GM06990 (cell line): ENCODE measurements at places on chromosomes 1 and 21.

- DNase-seq = no peak
Observed at GRCh38 chr1:22111620-22112019, 31.3 kb downstream of the WNT4 start.

DNA sequence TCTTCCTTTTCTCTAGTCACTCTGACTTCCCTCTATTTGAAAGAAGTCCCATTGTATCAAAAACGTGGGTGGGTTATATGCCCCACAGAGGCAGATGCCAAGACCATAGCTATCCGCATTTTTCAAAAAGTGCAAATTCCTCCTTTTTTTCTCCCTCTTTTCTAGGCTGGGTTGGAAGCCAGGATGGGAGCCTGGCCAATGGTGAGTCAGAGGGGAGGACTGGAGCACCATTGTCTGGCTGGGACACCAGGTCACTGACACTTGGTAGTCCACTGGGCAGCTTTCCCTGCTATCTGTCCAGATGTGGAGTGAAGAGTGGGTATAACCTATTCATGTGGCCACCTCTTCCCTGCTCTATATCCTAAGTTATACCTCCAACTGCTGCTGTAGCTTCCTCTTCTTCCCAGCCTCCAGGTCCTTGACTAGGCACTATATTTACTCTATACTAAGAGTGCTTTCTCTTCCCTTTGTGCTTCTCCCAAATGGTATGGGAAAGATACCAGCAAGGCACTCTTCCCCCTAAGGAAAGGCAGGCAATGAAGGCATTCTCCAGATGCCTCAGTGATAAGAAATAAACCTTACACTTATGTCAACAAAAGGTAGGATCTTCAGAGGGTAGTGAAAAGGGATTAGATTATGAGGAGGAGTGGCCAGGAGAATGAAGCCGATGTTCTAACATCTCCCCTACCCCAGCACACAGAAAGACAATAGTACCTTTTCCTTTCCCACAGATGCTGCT is 12.9 kb downstream of the PI4KB start:
- DNase-seq = no peak

DNA sequence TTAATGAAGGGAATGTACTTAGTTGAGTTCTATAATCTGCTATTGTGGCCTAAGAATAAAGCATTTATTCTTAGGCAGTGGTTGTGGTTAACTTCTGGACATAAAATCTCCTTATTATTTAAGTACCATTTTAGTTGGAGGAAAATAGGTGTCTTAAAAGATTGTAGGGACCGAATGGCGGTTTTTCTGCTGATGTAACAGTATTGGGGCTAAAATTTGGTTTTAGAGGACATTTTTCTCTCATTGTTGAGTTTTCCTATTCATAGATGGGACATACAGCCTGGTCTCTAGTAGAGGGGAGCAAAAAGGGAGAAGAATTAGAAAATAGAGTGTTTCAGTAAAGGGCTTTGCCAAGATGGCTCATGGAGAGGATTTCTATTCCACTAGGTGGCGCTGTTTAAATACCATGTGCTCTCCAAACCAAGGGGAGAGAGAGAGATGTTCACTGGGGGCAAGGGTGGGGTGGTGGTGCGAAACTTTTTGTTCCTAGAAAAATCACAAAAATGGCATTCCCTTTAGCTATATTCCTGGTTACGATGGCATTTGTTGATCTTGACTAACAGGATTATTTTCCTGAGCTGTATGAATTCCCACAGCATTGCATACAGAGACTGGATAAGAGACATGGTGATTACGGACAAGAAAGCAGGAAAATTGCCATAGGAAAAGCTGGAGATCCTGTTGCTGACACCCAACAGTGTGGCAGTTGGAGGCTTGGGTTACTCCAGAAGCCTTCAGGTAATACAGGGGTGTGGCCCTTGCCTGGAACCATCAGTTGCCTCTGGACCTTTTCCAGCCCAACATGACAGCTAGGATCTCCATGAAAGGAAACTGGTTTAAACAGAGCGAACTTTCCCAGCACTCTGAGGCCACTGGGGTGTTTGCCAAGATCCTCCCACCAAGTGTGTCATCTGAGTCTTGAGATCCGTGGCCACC is 18.2 kb upstream of the FCGR2A start:
- DNase-seq = no peak

- DNase-seq = no peak
Observed at GRCh38 chr1:33654267-33654834, 181.9 kb downstream of the ZSCAN20 start.

- no peak for DNase-seq
Observed at GRCh38 chr1:12597792-12598191, 20.2 kb downstream of the DHRS3 start.
